GM23338 (cell line): ENCODE measurements at places on chromosomes 11 and 22.
A peak's percentile ranks its signal among the peaks of the same experiment; 100 is the strongest.

DNA sequence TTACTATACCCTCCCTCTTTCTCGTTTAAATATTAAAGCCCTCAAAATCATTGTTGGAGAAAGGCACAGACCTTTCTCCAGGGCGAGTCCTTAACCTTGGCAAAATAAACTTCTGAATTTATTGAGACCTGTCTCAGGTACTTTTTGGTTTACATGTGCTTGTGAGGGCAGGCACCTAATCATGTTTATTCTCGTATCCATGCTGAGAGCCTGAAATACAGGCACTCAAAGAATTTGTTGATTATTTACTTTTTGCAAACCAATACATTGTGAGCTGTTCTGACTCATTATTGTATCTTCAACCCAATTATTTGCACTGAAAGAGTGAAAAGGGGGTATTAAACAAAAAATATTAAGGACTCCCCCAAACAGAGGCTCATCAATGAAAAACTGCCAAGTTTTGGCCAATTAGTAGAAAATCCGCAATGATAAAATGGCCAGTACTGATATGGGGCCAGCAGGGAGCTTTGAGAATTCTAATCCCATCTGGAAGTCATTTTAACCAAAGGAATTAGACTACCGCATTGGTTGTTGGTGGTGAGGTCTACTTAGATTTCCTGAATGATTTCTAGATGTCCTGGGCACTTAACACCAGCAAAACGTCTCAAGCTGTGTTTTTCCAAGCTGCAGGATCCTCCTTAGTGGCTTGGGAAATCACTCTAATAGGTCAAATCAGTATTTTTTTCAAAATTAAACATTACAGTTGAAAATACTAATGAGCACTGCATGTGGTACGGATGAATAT, 157.3 kb downstream of the SWAP70 start:
- no peak for DNase-seq

- peak; percentile 50 for DNase-seq
Measured at GRCh38 chr11:130609121-130610035, 160.9 kb downstream of the ADAMTS15 start.

- no peak for DNase-seq
Measured at GRCh38 chr22:36913427-36914389, at the start of gene CSF2RB. Gene CSF2RB, plus strand, starts transcription at chr22:36913628. Its CDS starts 8,580 bp downstream, at chr22:36922208.

DNA sequence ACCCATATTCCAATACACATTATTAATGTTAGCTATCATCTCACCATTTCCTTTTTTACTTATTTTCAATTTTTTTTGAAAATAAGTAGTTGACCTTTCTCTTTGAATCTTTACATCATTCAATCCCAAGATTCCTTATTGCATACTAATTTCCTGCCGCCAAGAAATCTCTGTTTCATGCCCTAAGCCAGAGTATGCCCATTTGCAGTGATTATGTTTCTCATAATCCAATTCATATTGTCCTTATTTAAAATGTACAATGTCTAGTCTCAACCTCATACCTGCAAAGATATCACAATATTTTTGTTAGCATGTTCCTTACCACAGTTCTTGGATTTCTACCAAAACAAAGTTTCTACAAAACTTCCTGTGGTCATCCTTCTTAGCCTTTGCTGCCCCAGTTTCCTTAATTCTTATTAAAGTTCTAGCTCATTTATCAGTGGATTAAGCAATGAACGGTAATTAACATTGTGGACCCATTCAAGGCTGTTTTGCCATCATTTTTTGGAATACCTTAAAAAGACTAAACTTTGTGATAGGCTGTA, 75.3 kb downstream of the CD44 start:
- DNase-seq, result no peak

GRCh38 chr11:57353036-57353435, 14.9 kb downstream of the P2RX3 start:
- DNase-seq, result no peak

DNA sequence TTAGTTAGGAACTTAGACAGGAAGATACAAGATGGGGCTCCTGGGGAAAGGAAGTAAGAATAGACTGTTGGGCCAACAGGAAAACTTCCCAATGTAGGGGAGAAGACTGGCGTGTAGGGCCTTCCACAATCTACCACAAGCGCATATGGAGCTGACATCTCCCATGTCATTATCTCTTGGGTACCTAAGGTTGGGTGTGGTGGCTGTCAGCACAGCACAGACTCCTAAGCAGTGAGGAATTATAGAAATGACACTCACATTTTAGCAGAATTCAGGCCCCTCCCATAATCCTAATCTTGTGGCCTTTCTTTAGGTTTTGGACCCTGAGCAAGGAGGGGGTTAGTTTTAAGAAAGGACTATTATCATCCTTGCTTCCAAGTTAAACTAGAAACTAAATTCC, 11.6 kb downstream of the TRIM21 start:
- DNase-seq, result no peak

GRCh38 chr11:119786431-119787073, 57.6 kb upstream of the NECTIN1 start:
- no peak for DNase-seq

DNA sequence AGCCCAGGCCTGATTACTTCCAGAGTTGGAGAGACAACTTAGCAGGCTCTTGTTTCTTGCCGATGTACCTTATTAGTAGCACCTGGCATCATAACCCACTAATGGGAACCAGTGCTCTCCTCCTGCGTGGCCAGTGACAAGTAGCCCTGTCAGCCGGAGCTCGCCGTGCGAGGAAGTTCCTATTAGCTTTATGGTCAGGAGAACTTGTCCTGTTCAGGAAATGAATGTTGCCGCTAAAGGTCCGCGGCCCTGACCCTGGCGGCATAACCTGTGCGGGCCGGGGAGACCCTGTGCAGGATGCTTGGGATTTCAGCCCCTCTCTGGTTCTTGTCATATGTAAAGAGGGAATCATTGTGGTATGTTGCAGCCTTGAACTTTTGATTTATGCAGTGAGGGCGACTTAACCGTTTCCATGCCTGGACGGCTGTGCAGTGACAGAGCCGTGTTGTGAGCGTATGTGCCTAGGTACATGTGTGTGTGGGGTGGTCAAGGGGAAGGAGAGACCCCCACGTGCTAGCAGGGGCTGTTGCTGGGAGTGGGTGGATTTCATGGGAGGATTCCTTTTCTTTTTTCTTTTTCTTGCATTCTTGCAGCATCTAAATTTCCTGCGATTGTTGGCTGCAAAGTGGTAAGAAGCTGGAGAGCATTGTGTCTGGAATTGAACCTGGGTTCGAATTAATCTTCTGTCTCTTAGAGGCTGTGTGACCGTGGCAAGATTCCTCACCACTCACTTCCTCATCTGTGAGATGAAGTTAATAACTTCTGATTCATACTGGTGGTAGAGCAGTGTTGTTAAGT, 15.2 kb downstream of the ZBTB16 start:
- DNase-seq, result no peak

DNA sequence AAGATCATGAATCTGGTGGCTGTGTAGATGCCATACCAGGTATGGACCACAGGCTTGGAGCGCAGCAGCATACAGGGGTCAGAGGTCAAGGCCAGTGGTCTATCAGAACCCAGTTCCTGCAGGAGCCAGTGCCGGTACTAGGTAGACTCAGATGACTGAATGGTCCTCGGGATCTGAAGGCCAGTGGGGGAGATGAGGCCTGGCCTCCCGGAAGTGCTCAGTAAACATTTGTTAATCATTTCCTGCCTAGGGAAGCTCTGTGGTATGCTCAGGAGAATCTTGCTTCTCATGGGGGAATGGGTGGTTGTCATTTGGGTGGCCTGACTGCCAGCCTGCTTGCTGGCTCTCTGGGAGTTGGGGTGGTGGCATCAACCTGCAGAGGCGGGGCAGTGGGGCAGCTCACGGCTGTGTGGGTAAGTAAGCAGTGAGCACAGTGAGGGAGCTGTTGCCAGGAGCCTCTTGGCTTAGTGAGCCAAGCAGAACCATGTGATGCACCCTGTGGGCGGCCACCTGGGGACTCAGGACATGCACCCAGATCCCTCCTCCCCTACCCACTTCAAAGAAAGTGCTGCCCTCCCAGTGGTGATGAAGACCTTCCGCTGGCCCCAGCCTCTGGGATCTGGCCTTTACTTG, 33.0 kb downstream of the PTPRJ start:
- no peak for DNase-seq

GRCh38 chr11:93532281-93532789, 10.9 kb downstream of the SMCO4 start:
- no peak for DNase-seq

- DNase-seq, result no peak
Measured at GRCh38 chr22:47780281-47780875, 1017.9 kb downstream of the TBC1D22A start.

GRCh38 chr22:26586556-26587325, 3.2 kb downstream of the TPST2 start:
- no peak for DNase-seq

DNA sequence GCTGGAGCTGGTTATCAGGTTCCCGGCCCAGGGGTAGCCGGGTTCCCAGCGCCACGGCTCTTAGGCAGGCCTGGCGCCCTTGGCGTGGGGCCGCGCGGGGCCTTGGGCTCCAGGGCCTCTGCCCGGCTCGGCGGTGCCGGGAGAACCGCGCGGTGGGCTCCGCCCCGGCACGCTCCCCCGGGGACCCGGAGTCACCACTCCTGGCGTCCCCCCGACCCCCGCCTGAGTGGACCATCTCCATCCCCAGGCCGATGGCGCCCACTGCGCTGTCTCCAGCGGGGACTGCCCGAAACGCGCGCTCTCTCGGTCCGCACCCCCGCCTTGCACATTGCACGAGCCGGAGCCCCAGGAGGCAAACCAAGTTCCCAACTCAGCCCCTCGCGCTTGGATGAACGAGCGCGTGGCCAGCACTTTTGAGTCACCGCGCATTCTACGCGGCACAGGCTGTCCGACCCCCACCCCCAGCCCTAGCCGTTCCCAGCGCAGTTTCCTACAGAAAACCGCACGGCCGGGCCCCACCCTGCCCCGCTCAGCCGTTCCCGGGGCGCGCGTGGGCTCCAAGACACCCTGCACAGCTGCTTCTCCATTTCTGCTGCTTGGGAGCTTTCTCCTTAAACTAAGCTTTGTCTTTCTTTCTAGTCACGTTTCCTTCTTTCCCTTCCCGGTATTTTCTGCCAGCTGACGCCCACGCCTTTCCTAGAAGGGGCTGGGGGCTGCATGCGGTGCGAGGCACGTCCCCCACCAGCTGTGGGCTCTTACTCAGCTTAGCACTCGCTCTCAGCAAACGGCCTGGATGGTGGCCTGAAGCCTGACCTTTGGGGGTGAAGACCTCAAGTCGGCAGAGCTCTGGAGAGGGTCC, 650 bp upstream of the CHID1 start:
- peak; percentile 72 for DNase-seq

DNA sequence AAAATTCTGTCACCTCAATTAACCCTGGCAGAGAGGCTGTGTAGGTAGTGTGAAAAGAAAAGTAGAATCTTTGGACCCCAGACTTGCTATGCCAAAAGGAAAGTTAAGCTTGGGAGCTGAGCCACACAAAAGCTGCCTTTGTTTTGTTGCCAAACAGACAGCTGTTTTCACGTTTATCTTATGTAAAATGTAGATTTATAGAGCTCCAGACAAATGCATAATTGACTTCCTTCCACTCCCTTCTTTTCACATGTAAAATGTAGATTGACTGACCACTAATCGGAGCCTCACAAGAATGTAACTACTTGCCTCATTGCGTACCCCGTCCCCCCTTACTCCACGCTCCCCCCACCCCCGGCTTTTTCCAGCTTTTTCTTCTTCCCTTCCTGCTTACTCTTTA, 2302.2 kb upstream of the RAG2 start:
- DNase-seq, result peak; percentile 37

- DNase-seq, result no peak
Measured at GRCh38 chr11:65476632-65477148, 22.2 kb upstream of the MALAT1 start.

GRCh38 chr11:57763568-57763967, 2.0 kb downstream of the CTNND1 start:
- peak; percentile 73 for DNase-seq
